ENCODE measurements at places on chromosomes 12 and 14.

GRCh38 chr14:27242874-27243273 lies 645.0 kb upstream of the NOVA1 start:
- DNase-seq = no peak

DNA sequence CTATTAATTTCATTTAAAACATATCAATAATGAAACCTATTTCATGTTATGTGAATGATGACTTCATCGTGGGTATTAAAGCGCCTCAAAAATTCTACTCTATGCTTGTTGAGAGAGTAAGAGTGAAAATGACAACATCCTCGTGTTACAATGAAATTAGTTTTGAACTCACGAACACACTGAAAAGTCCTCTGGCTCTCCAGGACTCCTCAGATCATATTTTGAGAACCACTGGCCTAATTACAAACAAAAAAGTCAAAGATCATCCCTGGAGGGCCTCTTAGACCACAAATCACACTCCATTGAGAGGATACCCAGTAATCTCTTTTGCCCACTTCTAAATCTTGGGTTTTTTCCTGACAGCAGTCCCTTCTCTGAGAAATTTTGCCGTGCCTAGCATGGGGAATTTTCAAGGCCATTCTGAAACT lies 19.1 kb downstream of the DAAM1 start:
- DNase-seq = no peak

DNA sequence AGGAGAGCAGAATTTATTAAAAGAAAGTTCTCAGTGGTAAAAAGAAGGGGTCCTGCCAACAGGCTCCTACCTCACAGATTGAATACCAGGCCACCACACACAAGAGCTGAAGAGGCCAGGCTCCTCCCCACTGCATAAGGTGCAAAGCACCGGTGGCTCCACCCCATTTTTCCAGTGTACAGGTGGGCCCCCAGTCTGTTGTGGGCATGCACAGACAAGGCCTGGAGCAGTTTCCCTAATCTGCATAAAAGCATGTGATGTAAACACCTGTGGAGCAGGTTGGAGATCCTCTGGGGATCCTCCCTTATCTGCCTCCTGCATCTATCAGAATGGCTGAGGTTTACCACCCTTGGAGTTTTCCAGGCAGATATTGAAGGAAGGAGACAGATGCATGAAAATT lies 45.7 kb upstream of the PDZRN4 start:
- no peak for DNase-seq

DNA sequence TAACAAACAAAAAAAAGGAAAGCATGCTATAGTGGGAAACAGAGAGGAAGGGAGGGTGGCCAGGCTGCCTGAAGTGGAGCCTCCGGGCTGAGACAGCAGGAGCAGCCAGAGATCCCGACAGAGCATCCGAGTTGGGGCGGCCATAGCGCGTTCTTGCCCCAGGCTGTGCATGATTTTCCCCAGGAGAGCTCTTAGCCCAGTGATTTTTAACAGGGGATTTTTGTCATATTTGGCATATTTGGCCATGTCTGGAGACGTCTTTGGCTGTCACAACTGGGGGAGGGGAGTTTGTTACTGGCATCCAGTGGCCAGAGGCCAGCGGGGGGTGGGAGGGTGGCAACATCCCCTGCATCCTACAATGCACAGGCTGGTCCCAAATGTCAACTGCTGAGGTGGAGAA lies 23.6 kb downstream of the BDKRB1 start:
- no peak for DNase-seq

- no peak for DNase-seq
Measured at GRCh38 chr12:121461048-121461447, 61.1 kb downstream of the RNF34 start.

DNA sequence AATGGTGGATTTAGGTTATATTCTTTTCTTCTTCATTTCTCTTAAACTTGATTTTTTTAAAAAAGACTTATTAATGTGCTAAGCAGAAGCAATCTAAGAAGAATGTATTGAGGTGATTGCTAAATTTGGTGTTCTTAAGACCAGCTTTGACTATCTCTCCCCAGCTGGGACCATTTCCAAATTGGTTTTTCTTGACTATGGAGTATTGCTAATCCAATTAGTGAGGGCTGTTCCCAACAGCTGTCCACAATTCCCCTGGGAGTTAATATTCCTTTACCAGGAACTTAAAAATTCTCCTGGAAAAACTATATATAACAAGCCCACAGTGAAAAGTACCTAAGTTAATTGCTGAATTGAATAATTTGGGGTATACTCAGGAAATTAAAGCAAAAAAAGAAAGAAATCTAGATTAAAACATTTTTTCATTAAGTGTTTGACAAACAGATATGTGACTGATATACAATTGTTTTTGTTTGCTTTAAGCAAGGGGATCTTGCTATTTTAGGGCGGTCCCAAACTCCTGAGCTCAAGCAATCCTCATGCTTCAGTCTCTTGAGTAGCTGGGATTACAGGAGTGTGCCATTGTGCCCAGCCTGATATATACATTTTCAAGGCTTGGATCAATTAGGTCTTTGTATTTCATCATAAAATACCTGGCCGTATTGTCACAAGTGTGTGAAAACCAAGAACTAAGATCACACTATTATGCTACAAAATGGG lies 105.0 kb downstream of the FAR2 start:
- no peak for DNase-seq
